ENCODE measurements at places on chromosomes 12 and 14. TPM values are rescaled to one million over a fixed set of nuclear protein-coding genes. Genes with fewer than 3 reads are reported as not detected.

DNA sequence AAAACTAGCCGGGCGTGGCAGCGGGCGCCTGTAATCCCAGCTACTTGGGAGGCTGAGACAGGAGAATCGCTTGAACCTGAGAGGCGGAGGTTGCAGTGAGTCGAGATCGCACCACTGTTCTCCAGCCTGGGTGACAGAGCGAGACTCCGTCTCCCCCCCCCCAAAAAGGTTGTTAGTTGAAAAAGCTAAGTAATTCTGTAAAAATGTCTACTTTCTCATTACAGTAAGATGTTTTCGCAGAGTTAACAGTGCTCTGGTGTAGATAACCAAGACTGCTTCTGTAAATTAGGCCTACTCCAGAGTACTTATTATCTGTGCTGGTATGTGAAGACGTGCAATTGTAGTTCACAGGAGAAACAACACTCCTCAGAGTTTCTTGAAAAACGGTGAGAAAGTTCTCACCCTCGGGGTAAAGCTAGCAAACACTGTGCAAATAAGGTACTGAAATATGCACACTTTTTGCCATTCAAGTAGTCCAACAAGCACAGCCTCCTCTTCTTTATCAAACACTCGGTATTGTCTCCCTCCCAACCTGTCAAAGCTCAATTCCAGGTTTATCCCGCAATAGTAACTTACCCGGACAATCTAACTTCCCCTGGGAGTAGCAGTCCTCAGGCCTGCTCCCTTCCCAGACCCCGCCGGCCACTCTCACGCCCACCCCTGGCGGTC lies 974 bp downstream of the BTBD7 start:
- no peaks in the 10 kb centered on the region for H3K27me3 ChIP-seq
- no peak for DNase-seq
- H3K36me3 ChIP-seq: no peaks in the 10 kb centered on the region
- no peak overlapping the region for H3K27ac ChIP-seq

GRCh38 chr12:132154941-132155770 lies 10.9 kb downstream of the NOC4L start:
- no peaks in the 10 kb centered on the region for H3K4me1 ChIP-seq
- H3K27me3 ChIP-seq: peaks cover 2% of the 10 kb centered on the region
- no peak overlapping the region for H3K4me3 ChIP-seq
- no peak overlapping the region for H3K27ac ChIP-seq
- peaks cover 23% of the 10 kb centered on the region for H3K36me3 ChIP-seq

DNA sequence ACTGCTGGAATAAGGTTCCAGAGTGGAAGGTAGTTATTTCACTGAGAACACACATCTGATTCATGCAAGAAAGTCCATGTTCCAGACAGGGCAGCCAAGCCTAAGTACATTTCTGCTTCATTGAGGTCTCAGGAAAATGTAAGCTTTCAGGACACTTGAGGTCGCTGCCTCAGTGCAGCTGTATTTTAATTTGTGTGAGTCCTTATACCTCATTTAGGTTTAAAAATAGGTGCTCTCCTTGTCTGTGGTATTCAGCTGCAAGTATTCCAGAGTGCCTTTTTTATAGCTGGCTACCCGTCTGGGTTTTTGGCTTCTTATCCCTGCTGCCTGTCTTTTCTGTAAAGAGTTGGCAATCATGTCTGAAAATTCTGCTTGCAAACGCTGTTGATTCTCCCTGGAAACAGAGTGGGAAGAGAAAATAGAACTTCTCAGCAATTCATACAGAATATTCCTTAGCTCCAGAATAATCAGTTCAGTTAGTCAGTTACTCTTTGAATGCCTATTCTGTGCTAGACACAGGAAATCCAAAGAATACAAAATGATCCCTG lies 45.3 kb upstream of the PLBD1 start:
- H3K27me3 ChIP-seq: no peaks in the 10 kb centered on the region
- H3K36me3 ChIP-seq: no peaks in the 10 kb centered on the region
- no peak overlapping the region for H3K4me3 ChIP-seq
- no peaks in the 10 kb centered on the region for H3K4me1 ChIP-seq
- no peak overlapping the region for H3K27ac ChIP-seq

DNA sequence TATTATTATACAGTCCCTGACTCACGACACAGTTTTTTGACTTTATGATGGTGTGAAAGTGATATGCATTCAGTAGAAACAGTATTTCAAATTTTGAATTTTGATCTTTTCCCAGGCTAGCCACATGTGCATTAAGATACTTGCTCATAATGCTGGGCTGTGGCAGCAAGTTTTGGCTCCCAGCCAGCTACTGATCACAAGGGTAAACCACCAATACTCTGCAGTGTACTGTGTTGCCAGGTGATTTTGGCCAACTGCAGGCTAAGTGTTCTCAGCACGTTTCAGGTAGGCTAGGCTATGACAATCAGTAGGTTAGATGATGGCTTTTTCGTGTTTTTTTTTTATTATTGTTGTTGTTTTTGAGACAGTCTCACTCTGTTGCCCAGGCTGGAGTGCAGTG lies 69.4 kb upstream of the ACTN1 start:
- no peak overlapping the region for H3K27ac ChIP-seq
- DNase-seq: peak; percentile 54
- peaks cover 19% of the 10 kb centered on the region for H3K36me3 ChIP-seq
- peaks cover 4% of the 10 kb centered on the region for H3K27me3 ChIP-seq
- no peaks in the 10 kb centered on the region for H3K4me1 ChIP-seq

GRCh38 chr12:39386335-39386734 lies 56.6 kb downstream of the KIF21A start:
- no peaks in the 10 kb centered on the region for H3K36me3 ChIP-seq
- no peak overlapping the region for H3K4me3 ChIP-seq
- no peak for DNase-seq

GRCh38 chr14:103179094-103179493 lies 55.8 kb downstream of the TNFAIP2 start:
- H3K4me1 ChIP-seq: no peaks in the 10 kb centered on the region
- no peak for DNase-seq
- no peak overlapping the region for H3K4me3 ChIP-seq
- no peaks in the 10 kb centered on the region for H3K36me3 ChIP-seq
- H3K27me3 ChIP-seq: no peaks in the 10 kb centered on the region

DNA sequence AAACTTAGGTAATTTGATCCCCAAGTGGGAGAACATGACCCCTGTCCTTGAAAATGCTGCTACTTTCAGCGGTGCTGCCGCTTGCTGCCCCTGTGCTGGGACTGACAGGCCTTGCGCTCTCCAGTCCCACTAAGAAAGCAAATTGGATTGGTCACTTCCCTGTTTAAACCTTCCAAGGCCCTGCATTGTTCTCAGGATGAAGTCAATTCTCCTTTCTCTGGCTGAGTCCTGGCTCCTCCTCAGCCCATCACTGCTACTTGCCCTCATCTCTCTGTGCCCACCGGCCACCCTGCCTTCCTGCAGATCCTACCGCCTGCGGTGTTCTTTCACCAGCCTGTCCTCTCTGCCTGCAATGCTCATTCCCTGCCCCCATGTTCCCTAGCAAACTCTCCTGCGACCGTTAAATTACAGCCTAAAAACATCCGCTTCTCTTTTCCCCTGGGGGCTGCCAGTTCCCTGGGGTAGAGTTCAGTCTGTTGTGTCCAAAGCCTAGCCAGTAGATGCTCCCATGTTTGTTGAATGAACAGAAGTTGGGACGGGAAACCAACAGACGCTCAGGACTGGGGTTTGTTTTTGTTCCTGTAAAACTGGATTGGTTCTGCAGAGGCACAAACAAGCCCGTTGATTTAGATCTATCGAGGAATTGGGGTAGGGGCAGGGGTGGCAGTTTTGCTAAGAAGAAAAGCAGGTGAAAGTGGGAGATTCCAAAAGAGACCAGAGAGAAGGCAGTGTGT lies 127.3 kb upstream of the HIF1A start:
- H3K4me3 ChIP-seq: peak overlapping the region; percentile 29
- no peak for DNase-seq
- H3K36me3 ChIP-seq: no peaks in the 10 kb centered on the region
- peaks cover 31% of the 10 kb centered on the region for H3K4me1 ChIP-seq

DNA sequence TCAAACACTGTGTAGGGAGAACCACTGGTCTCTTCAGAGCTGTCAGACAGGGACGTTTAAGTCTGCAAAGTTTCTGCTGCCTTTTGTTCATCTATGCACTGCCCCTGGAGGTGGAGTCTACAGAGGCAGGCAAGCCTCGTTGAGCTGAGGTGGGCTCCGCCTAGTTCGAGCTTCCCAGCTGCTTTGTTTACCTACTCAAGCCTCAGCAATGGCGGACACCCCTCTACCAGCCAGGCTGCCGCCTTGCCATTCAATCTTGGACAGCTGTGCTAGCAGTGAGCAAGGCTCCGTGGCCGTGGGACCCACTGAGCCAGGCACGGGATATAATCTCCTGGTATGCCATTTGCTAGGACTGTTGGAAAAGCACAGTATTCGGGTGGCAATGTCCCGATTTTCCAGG lies 24.6 kb upstream of the YBX3 start:
- no peak overlapping the region for H3K27ac ChIP-seq
- H3K4me3 ChIP-seq: no peak overlapping the region
- no peaks in the 10 kb centered on the region for H3K36me3 ChIP-seq
- no peaks in the 10 kb centered on the region for H3K4me1 ChIP-seq
- DNase-seq: no peak

DNA sequence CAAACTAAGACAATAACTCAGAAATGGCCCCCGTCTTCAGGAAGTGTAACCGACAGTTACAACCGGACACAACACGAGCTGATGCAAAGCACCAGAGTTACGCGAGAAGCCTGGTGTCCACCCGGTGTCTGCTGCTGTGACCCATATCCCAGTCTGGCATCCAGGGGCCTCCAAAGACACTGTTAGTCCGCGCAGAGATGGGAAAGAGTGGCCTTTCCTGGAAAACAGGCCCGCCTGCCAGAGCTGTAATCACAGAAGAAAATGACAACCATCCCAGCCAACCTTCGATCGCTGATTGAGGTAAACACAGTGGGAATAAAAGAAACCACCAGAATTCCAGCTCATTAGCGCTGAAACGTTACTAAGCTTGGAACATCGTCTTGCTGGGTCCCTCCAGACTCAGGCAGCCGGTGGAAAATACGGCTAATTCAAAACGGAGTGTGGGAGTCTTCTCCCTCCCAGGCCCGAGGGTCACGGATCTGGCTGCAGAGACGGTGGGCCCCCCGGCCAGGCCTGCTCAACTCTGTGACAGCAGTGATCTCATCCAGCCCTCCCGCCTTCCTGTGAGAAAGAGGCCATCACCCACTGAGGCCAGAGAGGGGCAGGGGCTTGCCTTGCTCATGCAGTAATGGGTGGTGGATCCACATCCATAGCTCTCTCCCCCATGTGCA lies 273.9 kb upstream of the RTL1 start:
- no peaks in the 10 kb centered on the region for H3K36me3 ChIP-seq
- H3K4me3 ChIP-seq: no peak overlapping the region
- no peaks in the 10 kb centered on the region for H3K4me1 ChIP-seq

GRCh38 chr12:127245437-127245836 lies 1021.5 kb upstream of the TMEM132C start:
- no peak overlapping the region for H3K27ac ChIP-seq
- H3K36me3 ChIP-seq: no peaks in the 10 kb centered on the region
- peaks cover 3% of the 10 kb centered on the region for H3K27me3 ChIP-seq
- H3K4me3 ChIP-seq: no peak overlapping the region

DNA sequence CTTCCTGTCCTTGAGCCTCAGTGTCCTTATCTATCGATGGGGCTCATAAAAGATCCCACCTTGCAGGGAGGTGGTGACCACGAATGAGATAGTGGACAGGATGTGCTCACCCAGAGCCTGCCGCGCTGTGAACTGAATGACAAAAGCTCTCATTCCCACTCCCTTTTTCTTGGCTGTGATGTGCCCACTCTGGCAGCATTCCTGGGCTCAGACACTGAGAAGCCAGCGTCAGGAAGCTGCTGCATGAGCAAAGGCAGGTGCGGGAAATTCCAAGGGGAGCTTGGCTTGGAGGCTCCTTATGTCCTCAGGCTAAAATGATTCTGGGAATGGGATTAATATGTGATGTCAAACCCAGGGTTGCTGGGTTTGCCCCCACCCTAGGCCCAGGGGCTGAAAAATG lies 61.6 kb downstream of the EFCAB11 start:
- no peak for DNase-seq
- no peaks in the 10 kb centered on the region for H3K36me3 ChIP-seq
- no peaks in the 10 kb centered on the region for H3K4me1 ChIP-seq
- no peaks in the 10 kb centered on the region for H3K27me3 ChIP-seq
- no peak overlapping the region for H3K27ac ChIP-seq
- H3K4me3 ChIP-seq: no peak overlapping the region

DNA sequence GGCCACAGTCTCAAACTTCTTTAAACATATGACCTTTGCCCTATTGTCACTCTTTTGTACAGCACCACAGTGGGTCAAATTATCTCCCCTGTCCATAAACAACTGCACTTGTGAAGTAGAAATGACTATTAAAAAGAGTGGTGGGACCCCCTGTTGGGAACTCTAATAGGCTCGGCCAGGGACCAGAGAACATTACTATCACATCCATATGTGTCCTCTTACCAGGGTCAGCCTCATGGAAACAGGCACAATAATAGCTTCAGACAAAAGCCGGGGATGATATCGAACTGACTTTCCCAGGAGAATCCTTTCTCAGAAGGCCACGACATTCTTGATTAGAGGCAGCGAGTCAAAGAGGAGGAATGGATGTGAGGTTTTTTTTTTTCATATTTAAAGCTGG lies 96.6 kb downstream of the NKX2-1 start:
- H3K27me3 ChIP-seq: no peaks in the 10 kb centered on the region
- no peak overlapping the region for H3K27ac ChIP-seq
- H3K4me1 ChIP-seq: no peaks in the 10 kb centered on the region

GRCh38 chr14:72664651-72665050 lies 229.2 kb downstream of the DPF3 start:
- H3K4me1 ChIP-seq: no peaks in the 10 kb centered on the region
- no peaks in the 10 kb centered on the region for H3K36me3 ChIP-seq
- no peak overlapping the region for H3K4me3 ChIP-seq
- DNase-seq: no peak

- peaks cover 19% of the 10 kb centered on the region for H3K4me1 ChIP-seq
- H3K27me3 ChIP-seq: no peaks in the 10 kb centered on the region
- no peak overlapping the region for H3K27ac ChIP-seq
- peaks cover 6% of the 10 kb centered on the region for H3K36me3 ChIP-seq
Observed at GRCh38 chr14:93011650-93012325, 88.8 kb downstream of the CHGA start.

The RERG gene
- 0.60 TPM for total RNA-seq

The NANOG gene
- not detected for total RNA-seq

The BICDL1 gene
- 140 TPM for total RNA-seq

Data from T-cell (primary cell).